Stimulated activated CD8-positive, alpha-beta memory T cell treated with anti-CD3 and anti-CD28 coated beads, Interleukin-15, amount 100 ng/mL, for 1 hour (primary cell): ENCODE measurements at places on chromosomes 16 and 17.

DNA sequence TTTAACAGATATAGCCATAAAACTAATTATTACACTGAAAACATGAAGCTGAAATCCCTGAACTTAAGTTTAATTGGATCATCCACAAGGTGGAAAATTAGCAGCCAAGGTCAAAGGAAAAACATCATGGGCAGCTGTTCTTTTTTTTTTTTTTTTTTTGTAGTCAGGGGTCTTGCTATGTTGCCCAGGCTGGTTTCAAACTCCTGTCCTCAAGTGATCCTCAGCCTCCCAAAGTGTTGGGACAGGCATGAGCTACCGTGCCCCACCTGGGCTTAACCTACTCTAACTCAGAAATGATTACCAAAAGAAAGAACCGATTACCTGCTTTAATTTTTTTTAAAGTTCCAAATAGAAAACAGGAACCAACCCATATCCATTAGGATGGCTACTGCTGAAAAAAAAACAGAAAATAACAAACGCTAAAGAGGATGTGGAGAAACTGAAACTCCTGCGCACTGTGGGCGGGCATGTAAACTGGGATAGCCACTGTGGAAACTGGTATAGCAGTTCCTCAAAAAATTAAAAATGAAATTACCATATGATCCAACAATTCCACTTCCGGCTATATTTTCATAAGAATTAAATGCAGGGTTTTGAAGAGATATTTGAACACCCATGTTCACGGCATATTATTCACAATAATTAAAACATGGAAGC is 8.6 kb downstream of the CMC2 start:
- DNase-seq = no peak

- DNase-seq = no peak
These were observed 124.5 kb downstream of the HS3ST3A1 start for GRCh38 chr17:13477180-13477611.

- DNase-seq = no peak
These were observed 32.2 kb downstream of the BAHCC1 start for GRCh38 chr17:81427173-81428120.

DNA sequence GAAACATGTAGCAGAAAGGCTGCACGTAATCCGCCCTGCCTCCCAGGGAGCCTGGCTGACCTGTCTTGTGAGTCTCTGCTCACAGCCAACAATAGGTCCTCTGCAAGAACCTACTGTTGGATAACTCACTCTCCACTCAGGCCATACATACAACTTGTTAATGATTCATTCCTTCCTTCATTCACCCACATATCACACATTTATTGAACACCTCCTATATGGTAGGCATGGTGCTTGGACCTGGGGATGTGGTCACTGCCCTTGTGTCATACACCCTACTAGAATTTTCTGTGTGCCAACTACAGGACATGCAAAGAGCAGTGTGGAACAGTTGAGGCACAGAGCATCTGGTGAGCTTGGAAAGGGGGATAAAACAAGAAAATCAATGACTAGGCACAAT is 28.1 kb upstream of the HNF1B start:
- DNase-seq = no peak

- DNase-seq = no peak
These were observed 1.6 kb downstream of the UBTF start for GRCh38 chr17:44217738-44218343.

GRCh38 chr16:77169650-77170236 is 21.2 kb upstream of the MON1B start:
- DNase-seq = no peak

DNA sequence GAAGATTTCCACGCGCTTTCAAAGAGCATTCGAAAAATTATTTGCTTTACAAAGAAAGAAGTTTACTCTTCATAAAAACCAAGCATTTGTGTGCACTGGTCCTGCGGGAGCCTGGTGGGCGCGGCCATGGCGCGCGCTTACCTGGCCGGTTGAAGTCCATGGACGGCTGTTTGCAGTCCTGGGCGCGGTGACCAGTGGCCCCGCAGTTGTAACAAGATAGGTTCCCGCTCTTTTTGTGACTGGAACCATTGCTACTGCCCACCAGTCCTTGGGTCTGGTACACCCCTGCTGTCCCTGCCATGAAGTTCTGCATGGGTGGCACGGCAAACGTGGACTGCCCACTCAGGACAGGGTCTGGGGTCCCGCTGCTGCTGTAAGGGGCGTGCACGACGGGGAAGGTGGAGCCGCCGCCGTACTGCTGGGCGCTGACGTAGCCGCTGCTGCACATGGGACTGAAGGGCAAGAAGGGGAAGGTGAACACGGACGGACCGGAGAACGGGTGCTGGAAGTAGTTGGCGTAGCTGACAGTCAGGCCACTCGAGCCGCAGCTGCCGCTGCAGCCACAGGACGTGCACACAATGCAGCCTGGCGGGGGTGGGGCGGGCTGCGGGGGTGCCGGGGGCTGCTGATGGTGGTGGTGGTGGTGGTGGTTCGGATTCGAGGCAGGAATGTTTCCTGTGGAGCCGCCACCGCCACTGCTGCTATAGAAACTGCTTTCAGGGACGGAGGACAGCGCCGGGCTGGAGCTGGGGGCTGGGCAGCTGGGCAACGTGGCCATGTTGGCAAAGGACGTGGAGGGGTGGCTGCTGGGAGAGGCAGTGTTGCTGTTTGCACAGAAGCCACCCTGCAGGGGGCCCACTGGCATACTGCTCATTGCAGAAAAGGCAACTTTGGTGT is 19.5 kb downstream of the MAP1LC3B start:
- no peak for DNase-seq

DNA sequence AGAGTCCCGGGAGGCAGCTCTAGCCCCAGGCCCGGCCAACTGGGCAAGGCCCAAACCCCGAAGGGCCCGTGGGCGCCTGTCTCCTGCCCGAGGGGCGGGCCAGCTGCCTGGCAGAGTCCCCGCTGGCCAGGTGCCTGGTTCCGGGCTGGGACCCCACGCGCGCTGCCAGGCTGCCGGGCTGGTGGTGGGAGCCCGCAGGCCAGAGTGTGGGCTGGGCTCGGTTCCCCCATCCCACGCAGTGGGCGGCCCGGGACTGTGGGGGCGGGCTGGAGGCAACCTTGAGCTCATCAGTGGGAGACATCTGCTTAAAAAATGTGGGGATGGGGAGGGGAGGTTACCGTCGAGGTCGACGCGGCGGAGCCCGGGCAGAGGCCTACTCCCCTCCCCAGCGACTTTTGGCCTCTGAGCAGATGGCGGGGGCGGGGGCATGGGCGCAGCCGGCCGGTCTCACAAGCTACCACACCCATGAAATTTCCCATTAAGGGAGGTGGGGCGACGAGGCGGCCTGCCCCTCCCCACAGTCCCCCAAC is 176.4 kb upstream of the GSE1 start:
- DNase-seq = no peak

DNA sequence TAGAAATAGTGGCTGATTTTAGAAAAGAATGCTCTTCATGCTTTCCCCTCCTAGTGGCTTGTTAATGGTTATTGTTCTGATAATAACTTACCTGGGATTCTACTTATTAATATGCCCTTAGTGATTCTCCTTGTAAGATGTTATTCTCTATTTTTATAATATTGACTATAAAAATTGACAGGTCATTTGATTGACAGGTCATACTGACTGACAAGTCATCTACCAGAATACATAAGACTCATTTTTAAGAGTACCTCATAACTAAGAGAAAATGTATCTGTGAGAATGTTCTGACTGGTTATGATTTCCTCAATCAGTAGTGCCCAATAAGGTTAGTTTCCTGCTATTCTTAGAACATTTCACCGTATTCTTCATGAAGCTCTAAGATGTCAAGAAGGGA is 8.6 kb upstream of the COX10 start:
- DNase-seq = no peak

DNA sequence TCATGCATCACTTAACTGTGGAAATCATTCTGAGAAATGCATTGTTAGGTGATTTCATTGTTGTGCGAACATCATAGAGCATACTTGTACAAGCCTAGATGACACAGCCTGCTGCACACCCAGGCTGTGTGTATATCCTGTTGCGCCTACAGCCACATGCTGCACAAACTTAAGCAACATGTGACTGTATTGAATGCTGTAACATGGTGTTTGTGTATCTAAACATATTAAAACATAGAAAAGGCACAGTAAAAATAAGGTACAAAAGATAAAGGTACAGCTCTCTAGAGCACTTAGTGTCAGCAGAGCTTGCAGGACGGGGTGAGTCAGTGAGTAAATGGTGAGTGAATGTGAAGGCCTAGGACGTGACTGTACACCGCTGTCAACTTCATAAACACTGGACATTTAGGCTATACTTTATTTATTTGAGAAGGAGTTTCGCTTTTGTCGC is 11.9 kb downstream of the FOXK2 start:
- DNase-seq = no peak

DNA sequence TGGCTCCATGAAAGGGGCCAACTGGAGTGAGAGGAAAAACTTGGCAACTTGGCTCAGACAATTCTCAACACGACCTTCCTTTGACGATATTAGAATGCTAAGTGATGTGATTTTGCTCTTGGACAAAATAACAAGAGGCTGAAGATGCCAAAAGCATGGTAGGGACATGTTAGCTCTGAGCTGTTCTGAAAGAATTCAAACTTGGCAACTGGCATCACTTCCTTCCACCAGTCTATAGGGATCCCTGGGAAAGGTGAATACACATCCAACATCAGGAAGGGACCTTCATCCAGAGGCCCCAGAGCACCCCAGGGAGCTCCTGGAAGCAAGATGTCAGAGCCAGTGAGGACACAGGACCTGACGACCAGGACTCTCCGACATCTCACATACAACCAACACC is 4.3 kb downstream of the KRT37 start:
- no peak for DNase-seq

DNA sequence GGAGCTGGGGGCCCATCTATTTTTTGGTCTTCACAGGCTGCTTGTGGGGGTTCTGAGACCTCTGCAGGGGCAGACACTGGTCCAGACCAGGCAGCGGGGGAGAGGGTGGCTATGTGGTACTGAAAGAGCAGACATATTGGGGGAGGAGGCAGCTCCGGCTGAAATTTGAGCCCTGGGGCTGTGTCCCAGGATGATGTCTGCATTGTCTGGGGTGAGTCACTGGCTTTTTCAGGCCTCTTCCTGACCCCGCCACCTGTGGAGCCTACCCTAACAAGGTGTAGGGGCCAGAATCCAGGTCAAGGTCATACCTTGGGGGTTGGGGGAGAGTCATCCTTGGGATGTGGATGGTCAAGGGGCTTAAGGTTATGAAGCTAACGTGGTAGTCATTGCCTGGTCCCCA is 2.4 kb downstream of the CORO6 start:
- DNase-seq = no peak

GRCh38 chr16:86566601-86566965 is at the start of gene FOXC2:
Gene FOXC2 (plus strand): TSS chr16:86566829. CDS start chr16:86567336, 507 bp downstream.
- no peak for DNase-seq

DNA sequence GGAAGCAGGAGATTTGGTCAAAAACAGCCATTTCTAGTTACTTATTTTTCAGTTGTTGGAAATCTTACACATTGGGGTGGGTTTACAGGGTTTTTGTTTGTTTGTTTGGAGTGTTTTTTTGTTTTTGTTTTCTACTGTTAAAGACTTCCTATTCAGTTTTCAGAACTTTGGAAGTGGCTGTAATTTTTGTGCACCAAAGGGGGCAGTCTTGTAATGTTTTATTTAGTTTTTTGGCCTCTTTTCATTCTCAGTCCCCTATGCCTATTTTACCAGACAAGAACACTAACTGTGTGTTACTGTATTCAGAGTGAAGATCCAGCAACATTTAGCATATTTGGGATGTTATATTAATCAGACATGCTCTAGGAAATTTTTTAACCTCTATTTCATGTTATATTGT is 20.6 kb downstream of the TPPP3 start:
- DNase-seq = no peak

- no peak for DNase-seq
These were observed 14.3 kb downstream of the NEUROD2 start for GRCh38 chr17:39593371-39593770.

DNA sequence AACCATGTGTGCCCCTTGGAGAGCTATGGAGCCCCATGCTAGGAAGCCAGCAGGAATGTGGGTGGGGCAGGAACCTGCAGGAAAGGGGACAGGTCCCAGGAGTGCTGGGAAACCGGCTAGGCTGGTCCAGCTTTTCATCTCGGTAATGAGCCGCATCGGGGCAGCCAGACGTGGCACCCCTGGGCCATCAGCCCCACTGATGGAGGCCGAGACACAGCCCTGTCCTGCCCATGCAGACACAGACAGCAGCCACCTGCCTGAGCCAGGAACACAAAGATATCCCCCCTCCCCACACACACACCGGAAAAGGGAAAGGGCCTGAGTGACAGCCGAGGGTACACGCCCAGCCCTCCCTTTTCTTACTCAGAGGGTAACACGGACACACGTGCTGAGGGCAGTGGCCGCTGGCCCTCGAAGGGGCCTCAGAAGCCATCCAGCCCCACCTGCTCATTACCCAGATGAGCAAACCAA is 18.1 kb downstream of the PPL start:
- DNase-seq = no peak

GRCh38 chr17:80319999-80320344 is 59.3 kb downstream of the RNF213 start:
- DNase-seq = no peak

DNA sequence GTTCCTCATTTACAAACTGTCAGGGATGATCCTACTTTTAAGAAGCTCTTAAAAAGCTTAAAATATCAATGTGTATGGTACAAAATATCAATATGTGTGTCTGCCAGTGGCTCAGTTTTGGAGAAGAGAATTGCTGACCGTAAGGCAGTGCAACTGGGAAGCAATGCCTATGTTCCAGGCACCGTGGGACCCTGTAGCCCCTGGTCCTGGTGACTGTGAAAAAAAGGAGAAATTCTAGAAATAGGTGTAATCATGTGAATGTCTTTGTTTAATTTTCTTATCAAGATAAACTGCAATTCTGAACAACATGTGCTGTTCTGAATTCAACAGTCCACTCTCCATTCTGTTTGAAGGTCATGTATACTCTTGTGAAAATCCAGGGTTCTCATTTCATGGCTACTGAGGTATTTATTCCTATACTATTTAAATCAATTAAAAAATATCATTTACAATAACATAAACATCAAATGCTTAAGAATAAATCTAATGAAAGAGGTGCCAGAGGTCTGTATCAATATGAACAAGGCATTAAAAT is 9.4 kb upstream of the HP start:
- no peak for DNase-seq

- DNase-seq = no peak
These were observed 6.8 kb downstream of the MAF start for GRCh38 chr16:79593754-79594153.
